ENCODE measurements at places on chromosomes 4 and X.

- no peak for DNase-seq
Observed at GRCh38 chrX:45592101-45592500, 391.4 kb upstream of the DIPK2B start.

- no peak for DNase-seq
Observed at GRCh38 chrX:67546496-67547423, 2.9 kb downstream of the AR start.

DNA sequence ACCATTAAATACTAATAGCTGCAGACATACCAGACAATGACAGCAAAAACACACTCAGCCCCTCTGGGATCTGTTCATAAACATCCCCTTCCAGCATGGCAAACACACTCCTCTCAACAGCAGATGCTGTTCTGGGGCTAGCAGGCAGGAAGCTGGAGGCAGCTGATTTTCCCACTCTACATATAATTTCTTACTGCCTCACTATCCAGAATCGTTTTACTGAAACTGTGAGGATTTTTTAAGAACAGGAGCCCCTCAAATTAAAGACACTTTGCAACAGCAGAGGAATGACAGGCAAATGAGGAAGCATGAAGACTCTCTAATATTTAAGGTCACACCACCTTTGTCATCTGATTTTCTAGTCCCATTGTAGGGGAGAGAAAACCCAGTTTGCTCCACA is 2.2 kb downstream of the MAPK10 start:
- DNase-seq = no peak

- no peak for DNase-seq
Observed at GRCh38 chrX:6685489-6685888, 150.6 kb upstream of the VCX3A start.

GRCh38 chr4:3256230-3257102 is 7.5 kb downstream of the MSANTD1 start:
- no peak for DNase-seq

- no peak for DNase-seq
Observed at GRCh38 chr4:70996018-70996360, 2.5 kb downstream of the DCK start.
